ENCODE measurements at places on chromosomes 4 and X.

DNA sequence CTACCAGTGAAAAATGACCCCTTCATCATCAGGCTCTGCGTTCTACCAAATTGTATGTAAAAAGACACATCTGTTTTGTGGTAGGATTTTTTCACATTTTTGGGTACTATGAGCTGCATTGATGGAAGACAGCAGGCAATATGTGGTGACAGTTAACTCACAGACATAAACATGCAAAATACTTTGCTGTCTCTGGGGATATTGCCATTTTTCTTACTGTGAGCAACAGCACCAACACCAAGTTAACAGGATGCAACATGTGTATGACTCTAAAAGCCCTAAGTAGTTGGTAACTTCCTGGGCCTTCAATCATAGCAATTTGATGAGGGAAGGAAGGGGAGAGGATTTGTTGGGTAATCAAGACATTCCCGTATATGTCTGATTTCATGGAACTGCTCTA, 56.4 kb upstream of the DRP2 start:
- no peak for DNase-seq

- DNase-seq, result no peak
Observed at GRCh38 chr4:181138116-181138515, 1105.1 kb upstream of the TENM3 start.

- DNase-seq, result no peak
Observed at GRCh38 chrX:102129473-102129872, 4.0 kb downstream of the TCEAL2 start.

DNA sequence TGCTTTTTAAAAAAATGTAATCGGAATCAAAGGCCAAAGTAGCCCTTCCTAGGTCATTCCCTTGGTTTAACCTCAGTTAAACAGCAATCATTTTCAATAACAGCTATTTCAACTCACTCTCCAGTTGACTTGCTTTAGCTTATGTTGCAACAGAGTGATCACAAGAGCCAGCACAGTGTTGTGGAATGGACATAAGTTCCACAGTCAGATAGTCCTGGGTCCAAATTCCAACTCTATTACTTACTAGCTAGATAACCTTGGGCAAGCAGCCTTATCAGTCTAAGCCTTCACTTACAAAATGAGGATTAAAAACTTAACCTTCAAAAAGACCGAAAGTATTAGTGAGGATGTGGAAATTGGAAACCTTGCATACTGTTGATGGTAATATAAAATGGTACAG, 9.2 kb upstream of the GPC3 start:
- no peak for DNase-seq

DNA sequence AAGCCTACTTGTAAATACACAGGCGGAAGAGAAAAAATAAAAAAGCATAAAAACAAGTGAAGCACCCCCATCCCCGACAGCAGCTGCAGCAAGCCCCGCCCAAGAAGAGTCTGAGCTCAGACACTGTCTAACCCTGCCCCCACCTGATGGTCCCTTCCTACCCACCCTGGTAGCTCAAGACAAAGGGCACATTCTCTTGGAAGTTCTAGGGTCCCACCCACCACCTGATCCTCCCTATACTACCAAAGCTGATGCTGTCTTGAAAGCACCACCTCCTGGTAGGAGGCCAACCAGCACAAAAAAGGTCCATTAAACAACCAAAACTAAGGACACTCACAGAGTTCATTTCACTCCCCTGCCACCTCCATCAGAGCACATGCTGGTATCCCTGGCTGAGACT, 308.2 kb downstream of the KLHL13 start:
- no peak for DNase-seq

- DNase-seq, result no peak
Observed at GRCh38 chrX:117487421-117487820, 629.2 kb downstream of the KLHL13 start.

GRCh38 chr4:126733301-126733700, 899.5 kb upstream of the INTU start:
- no peak for DNase-seq

DNA sequence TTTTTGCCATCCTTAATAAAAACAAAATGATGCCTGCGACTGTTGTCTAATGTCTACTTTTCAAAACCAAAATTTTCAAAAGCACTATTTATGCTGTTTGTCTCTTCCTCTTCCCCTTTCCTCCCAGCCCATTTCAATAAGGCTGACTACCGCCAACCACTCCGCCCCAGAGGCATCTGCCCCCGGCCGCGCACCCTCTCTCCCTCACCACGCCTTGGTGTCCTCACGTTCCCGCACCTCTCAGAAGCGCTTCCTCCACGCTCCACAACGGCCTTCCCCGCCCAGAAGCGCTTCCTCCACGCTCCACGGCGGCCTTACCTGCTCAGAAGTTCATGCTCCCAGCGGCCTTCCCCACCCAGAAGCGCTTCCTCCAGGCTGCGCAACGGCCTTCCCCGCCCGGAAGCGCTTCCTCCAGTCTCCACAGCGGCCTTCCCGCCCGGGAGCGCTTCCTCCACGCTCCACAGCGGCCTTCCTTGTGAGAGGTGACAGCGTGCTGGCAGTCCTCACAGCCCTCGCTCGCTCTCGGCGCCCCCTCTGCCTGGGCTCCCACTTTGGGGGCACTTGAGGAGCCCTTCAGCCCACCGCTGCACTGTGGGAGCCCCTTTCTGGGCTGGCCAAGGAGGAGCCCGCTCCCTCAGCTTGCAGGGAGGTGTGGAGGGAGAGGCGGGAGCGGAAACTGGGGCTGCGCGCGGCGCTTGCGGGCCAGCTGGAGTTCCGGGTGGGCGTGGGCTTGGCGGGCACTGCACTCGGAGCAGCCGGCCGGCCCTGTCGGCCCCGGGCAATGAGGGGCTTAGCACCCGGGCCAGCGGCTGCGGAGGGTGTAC, 490.4 kb upstream of the ZFP42 start:
- no peak for DNase-seq
